CD4-positive, alpha-beta T cell treated with Interleukin-10 for 1 hour (primary cell): ENCODE measurements at places on chromosomes 16 and 17.

- no peak for DNase-seq
Observed at GRCh38 chr17:4422864-4423263, 10.9 kb upstream of the SPNS3 start.

GRCh38 chr17:65794572-65794971 is 233.1 kb upstream of the AXIN2 start:
- peak; percentile 12 for DNase-seq

DNA sequence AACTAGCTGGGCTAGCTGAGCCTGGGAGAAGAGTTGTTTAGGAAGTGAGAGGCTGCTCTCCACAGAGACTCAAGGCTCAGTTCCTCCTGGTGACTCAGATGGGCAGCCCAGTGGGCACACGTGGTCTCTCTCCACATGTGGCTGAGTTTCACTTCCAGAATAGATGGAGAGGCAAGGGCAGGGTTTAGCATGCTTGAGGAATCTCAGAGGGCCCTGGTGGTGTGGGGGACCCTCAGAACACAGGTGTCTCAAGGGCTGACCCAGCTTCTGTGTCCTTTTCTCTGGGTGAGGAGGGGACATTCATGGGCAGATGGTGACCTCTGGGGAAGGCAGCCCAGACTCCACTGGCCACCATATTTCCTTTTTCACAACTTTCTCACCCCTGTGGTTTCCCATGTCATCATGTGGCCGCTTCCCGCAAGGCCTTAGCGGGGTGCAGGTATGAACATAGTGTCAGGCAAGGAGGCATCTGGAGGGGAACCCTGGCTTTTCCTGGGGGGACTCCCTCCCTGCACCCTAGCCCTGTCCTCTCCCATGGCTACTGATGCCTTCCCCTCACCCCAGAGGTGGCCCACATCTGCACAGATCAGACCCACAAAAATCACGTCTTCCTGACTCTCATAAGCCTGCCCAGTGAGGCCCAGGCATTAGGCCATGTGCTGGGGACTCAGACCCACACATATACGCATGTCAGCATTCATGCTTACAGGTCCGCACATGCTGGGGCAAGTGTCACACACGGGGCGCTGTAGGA is 3.3 kb downstream of the GRN start:
- DNase-seq = no peak

GRCh38 chr16:59878479-59878878 is 1144.4 kb upstream of the GOT2 start:
- DNase-seq = no peak

- no peak for DNase-seq
Observed at GRCh38 chr16:82730901-82731300, 104.1 kb downstream of the CDH13 start.

GRCh38 chr16:68658341-68658973 is 13.3 kb downstream of the CDH3 start:
- DNase-seq = no peak

GRCh38 chr16:66746682-66747081 is 4.7 kb downstream of the DYNC1LI2 start:
- DNase-seq = peak; percentile 26

- DNase-seq = peak; percentile 55
Observed at GRCh38 chr16:31200821-31201568, 1.6 kb downstream of the PYCARD start.

GRCh38 chr17:81065500-81065899 is 30.5 kb downstream of the BAIAP2 start:
- DNase-seq = no peak

DNA sequence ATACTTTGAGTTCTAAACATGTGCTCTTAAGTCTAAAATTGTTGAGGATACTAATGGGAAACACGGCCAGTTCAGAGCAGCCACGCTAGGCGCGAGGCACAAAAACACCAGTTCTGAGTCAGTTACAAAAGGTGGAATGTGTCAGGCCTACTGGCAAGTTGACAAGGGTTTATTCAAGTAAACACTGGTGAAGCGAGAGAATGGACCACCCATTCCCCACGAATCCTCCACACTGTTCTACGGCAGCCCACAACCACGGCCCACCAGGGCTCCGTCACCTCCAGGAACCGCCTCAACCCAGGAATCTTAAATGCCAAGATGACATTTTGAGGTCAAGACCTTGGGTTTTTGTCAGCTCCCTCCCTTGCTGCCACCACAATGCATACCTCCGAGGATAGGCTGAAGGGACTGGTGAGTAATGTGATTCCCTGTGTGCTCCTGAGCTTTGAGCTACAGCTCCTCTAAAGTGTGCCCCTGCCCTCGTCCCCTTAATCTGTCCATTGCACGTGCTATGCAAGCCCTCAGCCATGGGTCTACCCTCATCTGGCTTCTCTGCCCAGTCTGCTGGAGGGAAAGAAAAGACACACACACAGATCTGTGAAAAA is 28.5 kb upstream of the TRAP1 start:
- no peak for DNase-seq

GRCh38 chr17:17692353-17693252 is 11.3 kb downstream of the RAI1 start:
- DNase-seq = no peak

DNA sequence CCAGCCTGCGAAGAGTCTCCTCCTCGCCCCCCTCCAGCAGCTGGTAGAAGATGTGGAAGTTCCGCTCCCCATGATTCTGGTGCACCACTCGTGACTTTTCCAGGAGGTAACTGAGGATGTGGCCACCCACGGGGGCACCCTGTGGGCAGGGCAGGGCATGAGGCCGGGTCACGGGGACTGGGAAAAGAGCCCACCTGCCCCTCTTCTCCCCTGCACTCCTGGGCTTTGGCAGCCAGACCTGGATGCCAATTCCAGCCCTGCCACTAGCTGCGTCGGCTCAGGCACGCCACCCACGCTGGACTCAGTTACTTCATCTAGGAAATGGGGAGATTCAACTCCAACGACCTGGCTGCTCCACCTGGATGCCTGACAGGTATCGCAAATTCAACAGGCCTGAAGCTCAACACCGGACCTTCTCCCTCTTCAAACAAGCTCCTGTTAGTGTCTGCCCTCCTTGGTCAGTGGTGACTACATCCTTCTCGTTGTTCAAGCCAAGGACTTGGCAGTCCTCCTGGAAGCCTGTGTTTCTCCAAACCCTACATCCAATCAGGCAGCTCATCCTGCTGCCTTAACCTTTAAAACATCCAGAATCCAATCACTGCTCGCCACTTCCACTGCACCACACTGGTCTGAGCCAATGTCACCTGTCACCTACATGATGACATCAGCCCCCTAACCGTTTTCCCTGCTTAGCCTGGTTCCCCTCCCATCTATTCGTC is 11.6 kb downstream of the MYO1C start:
- DNase-seq = no peak

DNA sequence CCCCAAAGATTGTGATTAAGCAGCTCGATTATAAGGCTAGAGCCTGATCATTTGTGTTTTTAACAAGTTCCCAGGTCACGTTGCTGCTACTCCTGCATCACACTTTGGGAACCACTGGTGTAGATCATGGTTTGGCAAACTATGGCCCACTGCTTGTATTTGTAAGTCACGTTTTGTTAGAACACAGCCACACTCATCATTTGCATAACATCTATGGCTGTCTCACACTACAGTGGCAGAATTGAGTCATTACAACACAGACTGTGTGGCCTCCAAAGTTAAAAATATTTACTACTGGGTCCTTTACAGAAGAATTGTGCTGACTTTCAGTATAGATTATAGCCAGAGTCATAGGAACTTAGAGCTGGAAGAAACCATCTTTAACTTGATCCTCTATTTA is 515.3 kb upstream of the PSMD7 start:
- no peak for DNase-seq

- no peak for DNase-seq
Observed at GRCh38 chr17:43553573-43553972, 7.4 kb upstream of the ETV4 start.

DNA sequence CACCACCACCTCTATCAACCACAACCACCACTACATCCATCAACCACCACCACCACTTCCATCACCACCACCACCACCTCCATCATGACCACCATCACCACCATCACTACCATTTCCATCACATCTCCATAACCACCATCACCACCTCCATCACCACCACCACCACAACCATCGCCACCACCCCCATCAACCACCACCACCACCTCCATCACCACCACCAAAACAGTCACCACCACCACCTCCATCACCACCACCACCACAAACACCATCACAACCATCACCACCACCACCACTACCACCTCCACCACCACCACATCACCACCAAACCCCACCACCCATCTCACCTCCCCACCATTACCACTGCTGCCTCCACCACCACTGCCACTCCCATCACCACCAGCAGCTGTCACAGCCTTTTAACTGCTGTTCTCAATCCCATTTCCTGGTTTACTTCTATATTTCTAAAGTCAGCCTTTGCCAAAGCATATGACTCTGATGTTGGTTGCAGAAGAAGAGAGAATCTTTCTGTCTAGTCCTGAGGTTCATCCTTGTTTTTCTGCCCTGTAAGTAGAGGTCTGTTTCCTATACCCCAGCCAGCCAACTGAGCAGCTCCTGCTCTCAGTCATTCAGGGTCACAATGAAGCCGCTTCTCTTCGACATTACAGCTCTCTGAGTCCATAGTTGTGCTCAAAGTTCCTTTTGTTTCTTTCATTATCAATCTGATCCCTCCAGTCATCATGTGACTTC is 14.0 kb downstream of the MARCHF10 start:
- DNase-seq = peak; percentile 7

DNA sequence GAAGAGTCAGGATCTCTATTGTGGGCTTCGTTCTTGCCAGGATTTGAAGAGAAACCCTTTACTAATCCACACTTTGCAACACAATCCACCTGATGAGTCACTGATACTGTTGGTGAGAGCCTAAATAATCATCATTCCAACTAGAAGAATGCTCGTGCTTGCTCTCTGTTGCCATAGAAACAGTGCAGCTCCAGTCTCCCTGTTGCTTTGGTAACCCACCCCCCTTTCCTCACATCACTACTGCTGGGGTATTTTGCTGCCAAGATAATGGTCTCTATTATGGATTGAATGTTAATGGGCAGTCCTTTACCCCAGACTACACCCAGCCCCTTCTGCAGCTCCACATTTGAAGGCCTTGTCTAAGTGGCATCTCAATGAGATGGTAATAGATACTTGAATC is 190.4 kb downstream of the ABCC12 start:
- no peak for DNase-seq

DNA sequence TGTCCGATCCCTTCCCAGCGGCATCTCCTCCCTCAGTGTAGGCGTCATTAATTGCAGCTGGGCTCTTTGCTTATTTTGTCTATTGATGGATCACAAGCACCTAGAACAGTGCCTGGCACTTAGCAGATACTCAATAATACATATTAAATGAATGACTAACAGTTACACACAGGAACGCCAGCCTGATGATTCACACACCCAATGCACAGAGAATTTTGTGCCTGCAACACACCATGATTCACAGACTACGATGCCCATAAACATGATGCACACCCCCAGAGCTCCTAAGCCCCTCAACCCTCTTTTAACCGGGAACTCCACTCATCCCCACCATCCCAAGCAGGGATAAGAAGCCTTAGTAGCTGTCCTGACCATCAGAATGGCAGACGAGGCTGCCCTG is 66.6 kb upstream of the TMEM97 start:
- DNase-seq = no peak

- no peak for DNase-seq
Observed at GRCh38 chr17:37888881-37889280, 35.3 kb upstream of the TBC1D3K start.

- DNase-seq = no peak
Observed at GRCh38 chr16:25264597-25264996, 7.0 kb upstream of the ZKSCAN2 start.

GRCh38 chr16:49698931-49699840 is 156.7 kb downstream of the ZNF423 start:
- DNase-seq = no peak

GRCh38 chr17:12114686-12115418 is 94.2 kb downstream of the MAP2K4 start:
- DNase-seq = no peak

- DNase-seq = no peak
Observed at GRCh38 chr16:1621851-1622250, 9.7 kb downstream of the CRAMP1 start.

GRCh38 chr16:85051067-85051581 is 23.5 kb downstream of the KIAA0513 start:
- no peak for DNase-seq

GRCh38 chr17:47704116-47704515 is 10.2 kb downstream of the TBKBP1 start:
- no peak for DNase-seq

DNA sequence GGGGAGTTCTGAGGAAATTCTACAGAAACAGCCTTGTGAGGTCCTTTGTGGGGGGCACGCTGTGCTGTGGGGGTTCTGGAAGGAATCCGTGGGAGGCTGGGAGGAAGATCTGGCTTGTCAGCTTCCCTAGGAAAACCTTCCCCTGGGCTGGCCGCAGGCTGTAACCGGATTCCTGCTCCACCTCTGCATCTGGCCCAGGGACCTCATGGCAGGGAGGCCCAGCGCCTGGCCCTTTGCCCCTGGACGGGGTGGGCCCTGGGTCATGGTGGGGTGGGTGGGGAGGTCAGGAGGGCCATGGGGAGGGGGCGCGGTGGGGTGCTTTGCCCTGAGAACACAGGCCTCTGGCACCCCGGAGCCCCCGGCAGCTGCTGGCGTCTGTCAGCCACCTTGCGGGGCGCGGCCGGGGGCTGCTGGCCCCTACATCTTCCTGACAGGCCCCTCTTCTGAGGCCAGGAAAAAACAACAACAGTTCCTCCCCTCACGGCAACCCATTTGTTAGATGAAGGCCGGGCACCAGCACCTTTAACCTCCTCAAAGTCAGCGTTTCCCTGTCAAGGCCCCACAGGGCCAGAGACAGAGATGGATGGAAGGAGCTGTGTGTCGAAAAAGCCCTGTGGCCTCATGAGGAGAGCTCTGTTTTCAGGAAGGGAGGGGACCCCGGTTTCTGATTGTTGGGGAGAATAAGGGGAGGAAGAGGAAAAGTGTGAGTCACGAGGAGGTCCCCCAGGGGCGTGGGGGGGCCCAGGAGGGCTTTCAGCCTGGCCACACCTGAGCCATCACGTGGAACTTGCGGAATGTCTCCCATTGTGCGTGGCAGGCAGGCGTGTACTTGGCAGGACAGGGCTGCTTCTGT is 3.6 kb upstream of the MEOX1 start:
- no peak for DNase-seq

DNA sequence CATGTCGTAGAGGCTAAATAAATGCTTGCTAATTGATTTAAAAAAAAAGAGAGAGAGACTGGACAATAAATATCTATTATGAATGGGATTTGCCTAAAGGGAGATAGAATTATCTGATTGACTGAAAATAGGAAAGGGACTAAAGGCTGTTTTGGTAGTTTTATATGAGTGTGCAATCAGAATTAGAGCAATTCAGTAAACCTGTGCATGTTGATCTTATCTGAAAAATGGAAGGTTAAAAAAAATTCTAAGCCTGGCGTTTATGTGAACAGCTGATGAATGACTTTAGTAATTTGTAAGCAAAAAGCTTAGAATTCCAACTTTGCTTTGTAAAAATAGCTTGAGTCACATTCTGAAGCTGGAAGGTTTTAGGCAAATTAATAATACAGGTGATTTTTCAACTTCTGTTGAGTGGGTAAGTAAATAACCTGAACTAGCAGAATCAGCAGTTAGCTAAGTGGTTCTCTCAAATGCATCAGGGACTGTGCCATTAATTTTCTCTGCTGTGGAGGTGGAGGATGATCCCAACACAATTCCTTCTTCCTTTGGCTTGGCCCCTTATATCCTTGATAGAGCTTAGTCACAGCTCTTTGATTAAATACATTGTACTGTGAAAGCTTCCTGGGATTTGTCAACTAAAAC is 254.4 kb downstream of the PHKB start:
- no peak for DNase-seq

GRCh38 chr16:87371261-87371866 is 12.2 kb downstream of the FBXO31 start:
- no peak for DNase-seq
